ENCODE measurements at places on chromosomes 6 and 20. TPM values are rescaled to one million over a fixed set of nuclear protein-coding genes. Genes with fewer than 3 reads are reported as not detected.

DNA sequence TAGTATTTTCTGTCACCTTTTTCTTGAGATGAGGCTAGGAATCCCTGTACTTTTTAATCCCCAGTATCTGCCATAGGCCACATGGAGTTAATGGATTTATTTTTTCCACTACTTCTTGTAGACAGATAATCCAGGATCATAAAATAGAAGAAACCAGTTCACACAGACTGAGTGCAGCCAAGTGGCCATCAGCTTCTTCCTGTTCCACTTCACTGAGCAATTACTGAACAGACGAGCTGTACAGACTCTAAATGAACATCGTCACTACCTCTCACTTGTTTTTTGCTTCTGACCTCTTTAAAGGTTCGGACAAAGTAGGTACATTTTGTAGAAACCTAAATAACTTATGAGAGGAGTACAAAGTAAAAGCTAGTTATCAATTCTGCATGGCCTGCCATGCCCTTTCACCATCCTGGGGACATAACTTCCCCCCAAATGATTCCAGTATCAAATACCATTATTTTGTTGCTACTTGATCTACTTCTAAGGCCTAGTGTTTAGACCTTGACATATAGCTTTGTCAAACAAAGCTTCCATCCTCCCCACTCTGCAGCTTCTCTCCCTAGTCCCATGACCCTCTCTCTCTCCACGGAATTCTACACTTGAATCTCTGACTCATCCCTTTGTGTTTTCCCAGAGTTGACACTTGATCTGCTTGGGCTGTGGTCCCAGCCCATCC, 34.4 kb upstream of the ARHGAP18 start:
- no peak for DNase-seq

Gene ADGRF1
- polyA plus RNA-seq: 28.6 TPM

GRCh38 chr6:151440498-151440897, 11.4 kb downstream of the RMND1 start:
- no peak for DNase-seq

- DNase-seq: no peak
These were observed 241.0 kb downstream of the DLL1 start for GRCh38 chr6:170049641-170050561.

Gene TRIM31
- polyA plus RNA-seq: 0.26 TPM

All from kidney (tissue), 22 donors.